Heart right ventricle (tissue), 16 donors: ENCODE measurements at places on chromosomes 5 and 9.
A peak's percentile ranks its signal among the peaks of the same experiment; 100 is the strongest.

DNA sequence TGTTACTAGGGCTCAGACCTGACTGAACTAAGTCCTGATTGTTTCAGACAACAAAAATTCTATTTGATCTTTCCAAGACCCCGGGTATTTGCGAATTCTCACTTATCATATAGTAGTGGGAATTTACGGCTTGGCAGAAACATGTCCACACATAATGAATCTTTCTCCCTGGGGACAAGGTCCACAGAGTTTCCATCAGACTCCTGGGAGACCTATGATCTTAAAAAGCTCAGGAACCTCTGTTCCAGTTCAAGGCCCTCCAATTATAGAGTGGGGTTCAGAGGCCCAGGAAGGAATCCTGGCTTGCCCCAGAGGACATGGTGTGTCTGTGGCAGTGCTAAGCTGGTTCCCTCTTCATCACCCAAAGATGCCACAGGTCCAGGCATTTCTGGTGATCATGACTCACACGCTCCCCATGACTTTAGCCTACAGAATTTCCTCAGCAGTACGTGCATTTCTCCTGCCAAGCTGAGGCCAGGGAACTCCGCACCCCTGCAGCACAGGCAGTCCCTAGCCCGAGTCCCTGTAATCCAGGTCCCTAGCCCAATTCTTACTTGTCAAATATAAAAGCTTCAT, 12.6 kb downstream of the RAPGEF1 start:
- no peak for DNase-seq

DNA sequence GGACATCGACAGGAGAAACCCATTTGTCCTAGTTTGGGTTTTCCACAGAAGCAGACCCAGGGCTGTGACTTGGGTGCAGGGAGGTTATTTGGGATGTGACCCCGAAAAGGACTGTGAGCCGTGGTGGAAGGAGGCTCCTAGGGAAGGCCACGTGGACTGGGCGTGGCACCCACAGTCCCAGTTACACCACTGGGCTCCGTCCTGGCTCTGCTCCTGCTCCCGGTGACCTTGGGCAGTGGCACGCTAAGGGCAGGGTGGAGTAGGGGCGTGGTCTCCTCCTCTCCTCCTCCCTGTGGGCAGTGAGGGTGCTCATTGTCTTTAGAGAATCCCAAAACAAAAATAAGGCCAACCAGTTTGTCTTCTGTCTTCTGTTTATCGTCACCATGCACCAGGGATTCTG, 190.1 kb downstream of the GADD45G start:
- DNase-seq, result no peak

DNA sequence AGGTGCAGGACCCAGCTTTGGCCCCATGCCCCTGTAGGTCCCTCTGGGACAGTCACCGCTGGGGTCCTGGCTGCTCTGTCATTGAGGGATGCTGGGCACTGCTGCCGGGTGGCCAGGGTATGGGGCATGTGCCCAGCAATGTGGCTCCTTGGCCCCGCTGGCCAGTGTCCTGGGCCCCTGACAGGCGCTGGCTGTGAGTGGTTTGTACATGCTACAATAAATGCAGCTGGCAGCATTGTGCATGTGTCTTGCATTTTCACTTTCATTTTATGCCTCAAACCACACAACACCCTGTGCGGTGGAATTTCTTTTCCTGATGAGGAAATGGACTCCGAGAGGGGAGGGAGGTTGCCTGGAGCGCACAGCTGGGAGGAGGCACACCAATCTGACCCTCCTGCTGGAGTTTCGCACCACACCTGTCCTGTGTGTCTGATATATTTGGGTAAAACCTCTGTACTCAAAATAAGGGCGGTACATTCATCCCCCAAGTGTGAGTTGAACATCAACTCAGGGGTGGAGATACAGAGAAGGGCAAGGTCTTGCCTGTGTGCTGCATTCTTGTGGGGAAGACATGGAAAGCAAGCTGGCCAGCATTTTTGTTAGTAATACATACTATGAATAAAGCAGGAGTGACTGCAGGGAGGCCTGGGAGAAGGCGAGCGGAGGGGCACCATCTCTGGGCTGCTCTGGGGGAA, 11.7 kb downstream of the TSPAN17 start:
- DNase-seq, result no peak

GRCh38 chr9:112493393-112494137, 6.9 kb downstream of the KIAA1958 start:
- no peak for DNase-seq

DNA sequence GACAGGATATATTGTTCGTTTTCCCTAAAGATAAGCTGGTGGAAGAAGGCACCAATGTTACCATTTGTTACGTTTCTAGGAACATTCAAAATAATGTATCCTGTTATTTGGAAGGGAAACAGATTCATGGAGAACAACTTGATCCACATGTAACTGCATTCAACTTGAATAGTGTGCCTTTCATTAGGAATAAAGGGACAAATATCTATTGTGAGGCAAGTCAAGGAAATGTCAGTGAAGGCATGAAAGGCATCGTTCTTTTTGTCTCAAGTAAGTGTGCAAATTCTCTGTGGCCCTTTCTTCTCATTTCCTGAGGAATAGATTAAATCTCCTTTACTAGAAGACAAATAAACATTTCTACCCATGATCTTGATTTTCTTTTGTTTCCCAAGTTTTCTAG, 38.0 kb downstream of the OSMR start:
- no peak for DNase-seq

- DNase-seq, result no peak
These were observed 85.8 kb downstream of the RIC1 start for GRCh38 chr9:5714501-5715401.

DNA sequence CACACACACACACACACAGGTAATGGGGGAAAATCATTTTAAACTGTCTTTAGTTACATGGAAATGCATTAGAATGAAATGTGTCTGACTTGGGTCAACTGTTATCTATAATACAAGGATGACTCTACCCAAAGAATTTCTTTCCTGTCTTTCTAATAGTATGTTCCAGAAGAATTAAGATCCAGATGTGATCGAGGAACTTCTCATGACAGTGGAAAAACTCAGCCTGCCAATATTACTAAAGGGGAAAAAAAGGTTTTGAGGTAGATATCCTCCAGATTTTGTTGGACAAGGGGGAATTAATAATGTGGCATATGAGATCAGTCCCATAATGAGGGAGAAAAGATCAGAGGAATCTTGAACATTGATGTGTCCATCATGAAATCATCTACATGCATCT, 190.6 kb upstream of the MAP3K1 start:
- no peak for DNase-seq

DNA sequence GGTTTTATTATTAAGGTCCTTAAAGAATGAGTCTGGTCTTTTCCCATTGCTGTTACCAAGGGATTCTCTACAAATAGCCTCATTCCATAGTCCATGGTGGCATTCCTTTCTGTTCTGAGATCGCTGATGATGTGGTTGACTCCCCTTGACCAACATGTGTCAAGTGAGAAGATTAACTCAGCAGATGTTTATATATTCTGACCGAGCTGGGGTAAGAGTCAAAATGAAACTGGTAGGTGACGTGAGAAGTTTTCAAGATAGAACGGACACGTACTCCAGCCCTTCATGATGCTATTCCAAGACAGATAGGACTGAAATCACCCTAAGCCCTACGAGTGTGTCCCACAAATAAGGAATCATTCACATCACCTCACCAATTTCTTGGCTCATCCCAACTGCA, 155.5 kb upstream of the WWC1 start:
- DNase-seq, result no peak

GRCh38 chr5:74895906-74896305, 29.7 kb upstream of the FAM169A start:
- DNase-seq, result peak; percentile 80

DNA sequence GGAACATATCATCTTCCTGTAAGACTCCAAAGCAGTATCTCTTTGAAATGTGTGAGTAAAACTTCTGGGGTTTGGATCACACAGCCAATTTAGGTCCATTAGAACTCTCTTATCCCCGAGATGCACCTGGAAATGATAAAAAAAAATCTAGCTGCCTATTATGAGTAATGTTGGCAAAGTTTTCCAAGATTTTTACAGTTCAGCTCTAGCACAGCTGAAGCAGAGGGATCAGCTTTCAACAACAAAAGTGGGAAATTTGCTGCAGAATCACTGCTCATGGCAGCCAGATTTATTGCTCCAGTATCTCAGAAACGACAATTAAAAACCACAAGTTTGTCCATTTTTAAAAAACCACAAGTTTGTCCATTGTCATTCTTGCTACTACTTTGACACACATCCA, 292.2 kb downstream of the IRX2 start:
- DNase-seq, result no peak

- no peak for DNase-seq
These were observed 146.9 kb downstream of the GOLPH3 start for GRCh38 chr5:32027093-32027716.

DNA sequence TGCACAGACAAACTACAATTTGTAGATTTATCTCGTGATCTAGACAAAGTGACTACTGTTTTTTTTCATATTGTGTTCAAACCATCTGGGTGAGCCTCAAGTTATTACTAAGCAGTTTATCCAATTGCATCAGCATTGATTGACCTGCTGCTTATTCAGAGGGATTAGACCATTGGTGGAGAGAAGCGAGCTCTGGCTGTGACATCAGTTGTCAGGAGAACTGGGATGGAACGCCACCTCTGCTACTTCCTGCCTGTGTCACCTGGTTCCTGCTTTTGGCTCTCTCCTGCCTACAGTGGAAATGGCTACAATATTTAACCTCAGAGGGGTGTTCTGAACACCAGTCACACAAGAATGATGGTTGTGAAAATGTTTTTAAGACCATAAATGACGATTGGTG, 12.1 kb downstream of the NR4A3 start:
- no peak for DNase-seq

DNA sequence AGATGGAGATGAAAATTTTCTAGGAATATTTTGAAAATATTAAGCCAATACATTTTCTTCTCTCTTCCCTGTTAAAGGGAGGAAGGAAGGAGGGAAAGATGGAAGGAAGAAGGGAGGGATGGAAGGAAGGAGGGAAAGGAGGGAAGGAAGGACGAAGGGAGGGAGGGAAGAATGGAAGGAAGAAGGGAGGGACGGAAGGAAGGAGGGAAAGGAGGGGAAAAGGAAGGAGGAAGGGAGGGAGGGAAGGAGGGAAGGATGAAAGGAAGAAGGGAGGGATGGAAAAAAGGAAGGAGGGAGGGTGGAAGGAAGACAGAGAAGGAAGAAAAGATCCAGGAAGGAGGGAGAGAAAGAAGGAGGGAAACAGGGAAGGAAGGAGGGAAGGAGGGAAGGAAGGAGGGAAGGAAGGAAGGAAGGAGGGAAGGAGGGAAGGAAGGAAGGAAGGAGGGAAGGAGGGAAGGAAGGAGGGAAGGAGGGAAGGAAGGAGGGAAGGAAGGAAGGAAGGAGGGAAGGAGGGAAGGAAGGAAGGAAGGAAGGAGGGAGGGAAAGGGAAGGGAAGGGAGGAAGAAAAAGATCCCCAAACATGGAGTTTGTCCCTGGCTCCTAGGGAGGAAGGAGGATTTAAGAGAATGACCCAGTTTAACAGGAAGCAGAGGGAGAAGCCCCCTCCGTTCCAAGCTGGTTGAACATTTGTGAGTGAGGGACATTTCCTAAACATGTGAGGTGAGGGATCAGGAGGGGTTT, 70.3 kb upstream of the NEURL1B start:
- no peak for DNase-seq

DNA sequence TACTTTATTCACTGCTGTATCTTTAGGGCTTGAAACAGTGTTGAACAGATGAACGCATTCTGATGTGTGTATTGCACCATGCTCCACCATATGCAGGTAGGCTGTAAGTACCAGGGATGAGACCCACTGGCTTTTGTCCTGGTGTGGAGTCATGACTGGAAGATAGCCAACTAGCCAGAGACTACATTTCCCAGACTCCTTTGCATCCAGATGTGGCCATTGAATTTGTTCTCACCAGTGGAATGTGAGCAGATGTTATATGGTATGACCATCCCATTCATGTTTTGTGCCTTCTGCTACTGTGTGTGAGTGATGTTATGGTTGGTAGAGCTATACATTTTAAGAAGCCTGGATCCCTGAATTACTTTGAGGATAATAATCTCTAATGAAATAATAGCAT, 7.4 kb upstream of the FBXL7 start:
- no peak for DNase-seq

DNA sequence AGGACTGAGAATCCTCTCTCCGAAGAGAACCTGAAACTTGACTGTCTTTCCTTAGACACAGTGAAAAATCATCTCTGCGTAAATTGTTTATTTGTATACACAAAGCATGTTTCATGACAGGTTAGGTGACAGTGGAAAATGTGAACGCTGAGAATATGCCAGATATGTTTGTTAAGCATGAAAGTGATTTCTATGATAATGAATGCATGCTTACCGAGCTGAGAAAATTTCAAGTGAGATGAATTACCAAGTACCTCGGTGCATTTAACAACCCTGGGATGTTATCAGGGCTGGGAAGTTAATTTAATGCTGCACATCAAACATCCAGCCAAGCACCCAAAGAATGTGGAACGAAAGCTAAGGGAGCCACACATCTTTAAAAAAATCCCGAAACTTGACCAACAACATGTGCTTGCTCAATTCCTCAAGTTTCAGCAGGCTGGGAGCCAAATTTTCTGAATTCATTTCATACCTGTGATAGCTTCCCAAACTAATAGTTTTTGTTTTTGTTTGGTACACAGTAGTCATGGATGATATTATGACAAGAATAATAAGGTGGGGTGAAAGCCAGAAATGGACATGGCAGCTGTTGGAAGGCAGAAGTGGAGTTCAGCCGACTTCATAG, 336.9 kb downstream of the ARHGEF28 start:
- DNase-seq, result no peak

GRCh38 chr9:128078504-128079434, 10.7 kb downstream of the SLC25A25 start:
- DNase-seq, result no peak

- DNase-seq, result no peak
These were observed 290.8 kb downstream of the YTHDC2 start for GRCh38 chr5:113804264-113804663.

- no peak for DNase-seq
These were observed 156.9 kb upstream of the FST start for GRCh38 chr5:53323511-53323910.

DNA sequence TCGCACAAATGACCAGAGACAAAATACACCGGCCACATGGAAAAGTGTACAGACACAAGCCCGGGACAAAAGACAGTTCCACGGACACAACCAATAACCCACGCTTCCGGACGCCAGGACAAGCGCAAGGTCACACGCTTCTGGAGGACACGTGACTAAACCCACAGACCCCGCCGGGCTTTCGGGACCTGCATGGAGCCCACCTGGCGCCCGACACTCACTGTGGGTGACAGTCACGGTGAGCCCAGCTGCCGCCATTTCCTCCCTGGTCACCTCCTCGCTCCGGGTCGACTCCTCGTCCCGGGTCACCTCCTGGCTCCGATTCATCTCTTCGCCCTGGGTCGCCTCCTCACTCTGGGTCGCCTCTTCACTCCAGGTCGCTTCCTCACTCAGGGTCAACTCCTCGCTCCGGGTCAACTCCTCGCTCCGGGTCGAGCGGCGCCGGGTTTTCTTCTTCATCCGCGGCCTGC, 470 bp downstream of the BAG1 start:
- DNase-seq, result peak; percentile 61
